ENCODE measurements at places on chromosomes 16 and 17.

DNA sequence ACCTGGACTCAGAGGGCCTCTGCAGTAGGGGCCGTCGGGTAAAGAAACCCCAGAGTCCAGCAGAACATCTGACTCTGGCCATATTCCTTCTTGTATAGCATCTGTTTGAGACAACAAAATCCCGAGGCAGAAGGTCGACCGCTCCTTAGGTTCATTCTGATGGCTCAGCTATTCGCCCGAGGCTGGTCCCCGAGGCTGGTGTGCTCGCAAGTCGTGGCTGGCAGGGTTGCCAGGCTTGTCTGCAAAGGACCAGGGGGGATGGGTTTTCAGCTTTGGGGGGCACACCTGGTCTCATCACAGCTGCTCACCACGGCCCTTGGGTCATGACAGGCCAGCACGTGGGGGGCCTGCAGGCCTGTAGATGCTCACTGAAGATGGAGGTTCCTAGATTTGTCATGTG, 119.1 kb downstream of the BANP start:
- no peak for DNase-seq

GRCh38 chr16:3590736-3591435, 13.7 kb upstream of the NLRC3 start:
- no peak for DNase-seq

DNA sequence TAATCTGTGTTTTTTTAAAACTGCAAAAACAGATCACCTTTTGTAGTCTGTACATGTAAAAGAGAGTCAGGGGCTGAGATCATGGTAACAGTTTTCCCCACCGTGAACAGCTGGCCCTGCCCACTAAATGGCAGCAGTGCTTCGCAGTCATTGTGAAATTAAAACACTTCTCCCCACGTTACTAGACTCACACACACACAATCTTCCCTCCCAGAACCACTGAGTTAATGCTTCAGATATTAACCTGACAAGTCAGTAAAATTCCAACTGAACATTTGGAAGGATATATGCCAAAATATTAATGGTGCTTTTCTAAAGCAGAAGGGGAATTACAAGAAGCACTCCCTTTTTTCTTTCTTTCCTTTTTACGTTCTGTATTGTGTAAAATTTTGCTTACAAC, 1.2 kb upstream of the CD300LG start:
- DNase-seq = no peak

- no peak for DNase-seq
Observed at GRCh38 chr17:74554909-74555308, 9.0 kb upstream of the CD300C start.

- no peak for DNase-seq
Observed at GRCh38 chr16:79272141-79272577, 328.4 kb downstream of the MAF start.

DNA sequence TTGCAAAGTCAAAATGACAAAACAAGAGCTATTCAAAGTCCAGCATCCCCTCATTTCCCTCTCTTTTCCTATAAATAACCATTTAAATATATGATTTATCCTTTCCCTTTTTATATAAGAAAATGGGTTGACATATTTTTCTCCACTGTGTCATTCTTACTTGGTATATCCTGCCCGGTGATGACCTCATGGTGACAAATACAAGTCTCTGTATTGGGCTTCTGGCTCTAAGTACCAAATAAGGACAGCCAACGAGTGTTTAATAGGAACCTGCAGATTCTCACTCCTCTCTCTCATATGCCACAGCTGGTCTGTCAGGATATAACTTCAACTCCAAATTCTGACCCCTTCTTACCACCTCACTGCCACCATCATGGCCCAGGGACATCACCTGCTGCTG, 25.5 kb upstream of the CBLN1 start:
- DNase-seq = no peak

DNA sequence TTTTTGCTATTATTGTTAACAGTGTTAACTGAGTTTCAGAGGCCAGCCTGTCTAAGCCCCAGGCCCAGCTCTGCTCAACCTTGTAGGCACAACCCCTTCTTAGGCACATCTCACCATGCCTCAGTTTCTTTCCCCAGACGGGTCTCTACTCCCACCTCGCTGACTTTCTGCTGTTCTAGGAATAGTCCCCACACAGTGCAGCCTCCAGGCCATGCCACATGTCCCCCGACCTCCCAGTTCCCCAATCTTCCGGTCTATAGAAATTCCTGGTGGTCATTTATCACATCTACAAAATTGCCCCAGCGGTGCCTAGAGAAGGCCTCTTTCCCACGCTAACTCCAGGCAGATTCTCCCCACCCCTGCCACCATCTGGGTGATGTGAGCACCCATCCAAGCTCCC, 34.8 kb downstream of the ADGRG5 start:
- DNase-seq = no peak

DNA sequence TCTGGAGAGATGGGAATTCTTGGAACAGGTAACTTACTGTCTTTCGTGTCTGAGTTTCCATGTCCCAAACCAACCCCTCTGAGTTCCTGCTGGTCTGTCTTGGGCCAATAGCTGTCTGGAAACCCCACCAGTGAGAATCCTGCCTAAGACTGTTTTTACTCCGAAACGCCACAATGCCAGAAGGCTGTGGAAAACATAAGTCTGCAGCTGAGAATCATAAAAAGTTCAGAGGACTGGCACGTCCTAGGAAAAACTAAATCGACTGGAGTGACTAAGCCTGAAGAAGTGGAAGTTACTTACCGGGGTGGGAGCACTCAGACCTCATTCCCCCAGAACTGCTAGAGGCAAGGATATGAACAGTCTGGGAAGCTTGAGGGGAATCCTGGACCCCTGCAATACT, 13.3 kb downstream of the LRRC75A start:
- no peak for DNase-seq

- DNase-seq = peak; percentile 33
Observed at GRCh38 chr16:46555951-46556350, 65.2 kb downstream of the SHCBP1 start.

- DNase-seq = no peak
Observed at GRCh38 chr17:64051153-64051552, 30.7 kb upstream of the ICAM2 start.

GRCh38 chr17:15411384-15412198, 55.8 kb downstream of the CDRT4 start:
- DNase-seq = no peak

DNA sequence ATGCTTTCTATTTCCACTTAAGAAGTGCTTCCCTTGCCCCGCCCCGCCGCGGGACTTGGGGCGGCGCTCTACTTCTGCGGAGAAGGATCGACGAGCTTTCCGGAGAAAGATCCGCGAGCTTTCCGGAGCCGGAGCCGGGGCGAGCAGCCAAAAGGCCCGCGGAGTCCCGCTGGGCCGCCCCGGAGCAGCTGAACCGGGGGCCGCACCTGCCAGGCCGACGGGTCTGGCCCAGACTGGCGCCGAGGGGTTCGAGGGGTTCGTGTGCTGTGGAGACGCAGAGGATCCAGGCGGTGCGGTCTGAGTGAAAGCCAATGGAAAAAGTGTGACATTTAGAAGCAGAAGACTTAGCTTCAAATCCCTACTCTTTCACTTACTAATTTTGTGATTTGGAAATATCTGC, 50.8 kb downstream of the TBC1D26 start:
- DNase-seq = peak; percentile 51

- no peak for DNase-seq
Observed at GRCh38 chr16:73252446-73252845, 204.5 kb upstream of the ZFHX3 start.

GRCh38 chr17:19678581-19679453, 30.3 kb downstream of the ALDH3A2 start:
- no peak for DNase-seq

DNA sequence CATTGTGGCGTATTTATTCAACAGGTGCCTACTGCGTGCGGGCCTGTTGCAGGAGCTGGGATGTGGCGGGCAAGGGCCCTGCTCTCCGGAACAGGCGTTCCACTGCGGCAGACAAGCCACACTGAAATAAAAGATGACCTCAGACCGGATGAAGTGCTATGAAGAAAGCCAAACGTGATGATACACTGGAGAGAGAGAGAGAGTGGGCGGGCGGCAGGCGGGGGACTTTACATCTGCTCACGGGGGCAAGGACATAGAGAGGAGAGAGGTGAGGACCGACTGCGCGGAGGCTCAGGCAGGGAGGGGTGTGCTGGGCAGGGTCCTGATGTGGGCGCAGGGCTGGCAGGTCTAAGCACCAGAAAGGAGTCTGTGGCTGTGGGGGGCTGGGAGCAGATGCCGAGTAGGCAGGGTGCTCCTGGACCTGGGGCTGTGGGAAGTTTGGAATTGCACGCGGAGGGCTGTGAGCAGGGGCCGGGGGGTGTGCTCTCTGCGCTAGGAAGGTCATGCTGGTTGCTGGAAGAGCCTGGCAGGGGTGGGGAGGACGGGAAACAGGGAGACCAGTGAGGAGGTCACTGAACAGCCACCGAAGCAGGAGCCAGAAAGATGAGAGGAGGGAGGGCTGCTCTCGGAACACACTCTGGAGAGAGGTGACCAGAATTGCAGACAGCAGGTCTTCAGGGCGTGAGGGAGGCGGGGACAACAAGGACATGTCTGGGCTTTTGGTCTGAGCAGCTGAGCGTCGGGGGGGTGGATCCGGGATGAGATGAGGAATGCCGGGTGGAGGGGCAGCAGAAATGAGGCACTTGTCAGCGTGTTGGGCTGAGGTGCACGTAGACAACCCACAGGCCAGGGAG, 9.9 kb downstream of the MXRA7 start:
- DNase-seq = peak; percentile 91

GRCh38 chr17:237406-237955, 56.0 kb upstream of the DOC2B start:
- DNase-seq = no peak

GRCh38 chr16:77069929-77070328, 121.1 kb upstream of the MON1B start:
- no peak for DNase-seq

- DNase-seq = peak; percentile 61
Observed at GRCh38 chr16:67528870-67529581, 397 bp downstream of the RIPOR1 start.

DNA sequence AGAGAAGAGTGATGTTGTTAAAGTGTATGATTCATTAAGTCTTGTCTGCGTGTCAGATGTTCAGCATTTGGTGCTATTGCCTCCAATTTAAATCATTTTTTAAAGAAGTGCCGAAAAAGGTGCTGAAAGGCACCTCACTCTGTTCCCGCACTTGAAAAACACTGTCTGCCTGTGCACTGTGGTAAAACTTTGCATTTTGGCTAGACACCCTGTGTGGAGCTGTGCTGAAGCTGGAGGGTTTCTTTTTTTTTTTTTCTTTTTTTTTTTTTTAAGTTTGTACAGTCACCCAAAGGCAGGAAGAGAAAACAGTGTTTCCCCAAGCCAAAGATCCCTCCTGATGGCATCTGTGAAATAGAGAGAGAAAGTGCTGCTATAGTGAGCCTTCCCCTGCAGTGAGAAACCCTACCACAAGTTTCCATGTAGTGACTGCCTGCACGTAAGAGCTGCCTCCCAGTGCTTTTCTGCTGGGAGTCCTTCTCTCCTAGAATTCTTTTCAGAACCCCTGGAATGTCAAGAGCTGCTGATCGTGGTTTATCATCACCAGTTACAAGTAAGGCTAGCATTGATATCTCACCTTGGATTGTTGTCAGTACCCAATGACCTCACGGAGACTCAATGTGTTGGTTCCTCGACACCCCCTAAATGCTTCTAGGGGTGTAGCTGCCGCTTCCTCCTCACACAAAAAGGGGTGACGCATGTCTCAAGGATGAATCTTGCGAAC, 116.0 kb upstream of the SOX9 start:
- DNase-seq = peak; percentile 13

- no peak for DNase-seq
Observed at GRCh38 chr16:17408955-17409441, 61.8 kb downstream of the XYLT1 start.

GRCh38 chr17:32792207-32792606, 84.7 kb downstream of the MYO1D start:
- no peak for DNase-seq

DNA sequence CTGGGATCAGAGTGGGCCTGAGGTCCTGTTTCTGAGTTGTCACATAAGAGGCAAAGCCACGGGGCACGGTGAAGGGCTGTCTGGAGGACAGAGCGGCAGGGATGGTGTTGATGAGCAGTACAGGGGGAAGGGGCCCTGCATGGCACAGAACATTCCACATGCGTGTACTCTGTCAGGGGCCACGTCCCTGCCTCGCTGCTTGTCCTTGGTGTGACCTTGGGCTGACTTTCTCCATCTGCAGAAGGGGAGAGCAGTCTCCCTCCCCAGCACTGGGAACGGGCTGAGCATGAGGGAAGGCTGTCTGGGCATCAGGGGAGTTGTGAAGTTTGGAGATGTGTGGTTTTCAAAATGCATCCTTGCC, 71.5 kb upstream of the GSE1 start:
- no peak for DNase-seq

DNA sequence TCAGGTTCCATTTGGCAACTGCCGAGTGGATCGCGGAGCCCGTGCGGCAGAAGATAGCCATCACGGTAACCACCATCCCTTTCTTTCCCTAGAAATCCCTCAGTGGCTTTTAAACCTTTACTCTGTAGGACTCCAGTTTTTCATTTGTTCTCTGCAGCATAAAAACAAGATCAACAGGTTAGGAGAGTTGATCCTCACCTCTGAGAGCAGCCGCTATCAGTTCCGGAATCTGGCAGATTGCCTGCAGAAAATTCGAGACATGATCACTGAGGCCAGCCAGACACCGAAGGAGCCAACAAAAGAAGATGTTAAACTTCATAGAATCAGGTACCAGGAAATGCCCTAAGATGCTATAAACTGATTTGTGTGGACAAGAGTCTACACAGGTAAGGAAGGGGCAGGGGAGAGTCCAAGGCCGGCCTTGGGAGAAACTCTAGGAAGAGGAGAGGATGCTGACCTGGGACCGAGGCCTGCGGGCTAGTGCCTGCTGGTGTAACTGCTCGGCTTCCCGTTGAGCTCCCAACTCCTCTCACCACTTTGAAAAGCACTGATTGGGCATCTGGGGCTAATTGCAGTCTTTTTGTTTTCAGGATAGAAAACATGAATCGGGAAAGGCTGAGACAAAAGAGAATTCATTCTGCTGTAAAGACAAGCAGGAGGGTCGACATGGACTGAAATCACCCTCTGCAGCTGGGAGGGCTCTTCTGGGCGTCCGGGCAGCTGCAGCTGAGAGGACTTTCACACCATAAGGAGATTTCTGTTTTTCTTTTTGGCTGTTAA, 8.1 kb downstream of the MRPL58 start:
- no peak for DNase-seq

DNA sequence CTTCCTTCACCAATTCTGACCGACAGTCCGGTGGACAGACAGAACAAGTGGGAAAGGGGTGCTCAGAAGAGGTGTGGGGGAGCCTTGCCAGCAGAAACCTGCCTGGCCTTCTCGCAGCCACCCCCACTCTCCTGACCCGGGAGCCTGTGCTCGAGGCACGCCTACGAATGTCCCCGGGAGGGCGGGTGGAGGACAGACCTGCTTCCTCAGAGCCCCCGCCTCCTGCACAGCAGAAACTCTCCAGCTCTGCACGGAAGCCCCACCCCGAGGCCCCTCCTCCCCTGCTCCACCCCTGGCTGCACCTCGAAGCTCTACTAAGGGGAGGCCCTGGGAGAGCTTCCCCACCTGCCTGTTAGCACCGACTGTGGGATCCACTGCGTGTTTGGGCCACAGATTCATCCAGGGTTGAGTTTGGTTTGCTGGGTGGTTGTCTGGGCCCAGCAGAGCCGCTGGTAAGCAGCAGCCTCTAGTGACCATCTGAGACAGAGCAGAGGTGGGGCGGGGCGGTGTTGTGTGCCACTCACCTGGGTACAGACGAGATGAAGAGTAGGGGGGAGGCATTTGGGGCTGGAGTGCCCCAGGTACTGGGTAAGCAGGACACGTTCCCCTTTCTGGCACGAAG, 6.2 kb downstream of the TAF1C start:
- DNase-seq = no peak

- peak; percentile 35 for DNase-seq
Observed at GRCh38 chr17:80758481-80759376, 214.1 kb downstream of the RPTOR start.
